ENCODE measurements at places on chromosomes 12 and 14. TPM values are rescaled to one million over a fixed set of nuclear protein-coding genes. Genes with fewer than 3 reads are reported as not detected.

- DNase-seq: no peak
Observed at GRCh38 chr14:24307575-24308341, at the start of gene CIDEB. TSS of gene CIDEB (minus strand) at chr14:24307977. CDS start at chr14:24307858, 119 bp downstream.

- DNase-seq: no peak
Observed at GRCh38 chr12:69321351-69321750, 26.8 kb upstream of the LYZ start.

DNA sequence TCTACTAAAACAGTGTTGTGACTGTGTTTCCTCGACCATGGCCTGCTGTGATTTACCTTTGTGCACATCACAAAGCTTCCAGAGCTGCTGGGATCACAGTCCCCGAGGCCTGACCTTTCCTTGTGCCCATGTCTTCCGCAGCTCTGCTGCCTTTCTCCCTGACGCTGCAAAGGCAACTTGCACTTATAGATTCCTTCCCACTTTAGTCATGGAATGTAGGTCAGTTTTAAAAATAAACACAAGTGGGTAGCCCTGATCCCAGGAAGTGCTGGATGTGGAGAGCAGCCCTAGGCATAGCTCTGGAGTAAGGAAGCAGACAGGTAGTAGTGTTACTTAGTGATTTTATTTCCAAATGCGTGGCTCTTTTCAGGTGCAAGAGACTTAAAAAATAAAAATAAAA, 825.7 kb downstream of the AACS start:
- no peak for DNase-seq

DNA sequence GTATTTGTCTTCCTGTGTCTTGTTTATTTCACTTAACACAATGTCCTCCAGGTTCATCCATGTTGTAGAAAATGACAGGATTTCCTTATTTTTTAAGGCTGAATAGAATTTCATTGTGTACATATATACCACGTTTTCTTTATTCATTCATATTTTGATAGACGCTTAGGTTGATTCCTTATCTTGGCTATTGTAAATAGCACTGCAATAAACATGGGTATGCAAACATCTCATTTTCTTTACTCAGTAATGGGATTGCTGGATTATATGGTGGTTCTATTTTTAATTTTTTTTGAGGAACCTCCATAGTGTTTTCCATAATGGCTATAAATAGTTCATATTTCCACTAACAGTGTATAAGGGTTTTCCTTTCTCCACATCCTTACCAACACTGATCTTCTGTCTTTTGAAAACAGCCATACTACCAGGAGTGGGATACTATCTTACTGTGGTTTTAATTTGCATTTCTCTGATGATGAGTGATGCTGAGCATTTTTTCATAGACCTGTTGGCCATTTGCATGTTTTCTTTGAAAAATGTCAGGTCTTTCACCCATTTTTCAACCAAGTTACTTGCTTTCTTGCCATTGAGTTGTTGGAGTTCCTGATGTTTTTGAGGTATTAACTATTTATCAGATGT, 32.8 kb downstream of the DUSP16 start:
- no peak for DNase-seq

DNA sequence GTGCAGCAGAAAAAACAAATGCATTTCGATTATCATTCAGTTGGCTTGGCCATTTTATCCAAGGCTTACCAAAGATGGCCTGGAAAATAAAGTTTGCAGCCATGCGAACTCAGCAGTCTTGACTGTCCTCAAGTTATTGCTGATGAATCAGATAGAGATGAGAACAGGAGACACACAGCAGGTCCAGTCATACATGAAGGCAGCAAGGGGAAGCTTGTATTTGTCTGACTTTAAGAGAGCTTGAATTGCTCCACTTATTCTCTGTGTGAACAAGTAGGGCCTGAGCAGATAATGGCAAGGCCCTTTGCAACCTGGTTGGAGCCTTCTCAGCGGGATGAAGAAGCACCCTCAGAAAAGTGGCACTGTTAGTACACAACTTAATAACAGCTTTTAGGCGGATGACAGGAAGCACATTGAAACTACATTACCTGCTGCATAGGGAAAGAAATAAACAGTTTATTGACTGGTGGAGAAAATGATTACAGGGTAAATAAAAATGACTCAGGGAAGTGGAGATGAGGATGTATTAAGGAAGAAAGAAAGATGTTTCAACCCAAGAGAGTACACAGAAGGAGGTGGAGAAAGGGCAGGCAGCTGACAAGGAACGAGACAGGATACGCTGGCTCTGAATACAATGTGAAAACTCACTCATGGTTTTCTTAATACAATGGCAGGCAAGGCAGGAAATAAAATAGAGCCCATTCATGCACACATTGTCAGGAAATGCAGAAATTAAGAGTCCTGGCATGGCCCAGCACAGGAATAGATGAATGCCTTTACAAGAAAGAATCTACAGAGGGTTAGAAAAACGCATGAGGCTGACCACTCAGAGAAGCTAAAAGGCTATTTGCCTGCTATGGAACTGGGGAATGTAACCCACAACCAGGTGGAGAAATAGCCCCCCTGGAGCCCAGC, 128.4 kb downstream of the GALC start:
- no peak for DNase-seq

DNA sequence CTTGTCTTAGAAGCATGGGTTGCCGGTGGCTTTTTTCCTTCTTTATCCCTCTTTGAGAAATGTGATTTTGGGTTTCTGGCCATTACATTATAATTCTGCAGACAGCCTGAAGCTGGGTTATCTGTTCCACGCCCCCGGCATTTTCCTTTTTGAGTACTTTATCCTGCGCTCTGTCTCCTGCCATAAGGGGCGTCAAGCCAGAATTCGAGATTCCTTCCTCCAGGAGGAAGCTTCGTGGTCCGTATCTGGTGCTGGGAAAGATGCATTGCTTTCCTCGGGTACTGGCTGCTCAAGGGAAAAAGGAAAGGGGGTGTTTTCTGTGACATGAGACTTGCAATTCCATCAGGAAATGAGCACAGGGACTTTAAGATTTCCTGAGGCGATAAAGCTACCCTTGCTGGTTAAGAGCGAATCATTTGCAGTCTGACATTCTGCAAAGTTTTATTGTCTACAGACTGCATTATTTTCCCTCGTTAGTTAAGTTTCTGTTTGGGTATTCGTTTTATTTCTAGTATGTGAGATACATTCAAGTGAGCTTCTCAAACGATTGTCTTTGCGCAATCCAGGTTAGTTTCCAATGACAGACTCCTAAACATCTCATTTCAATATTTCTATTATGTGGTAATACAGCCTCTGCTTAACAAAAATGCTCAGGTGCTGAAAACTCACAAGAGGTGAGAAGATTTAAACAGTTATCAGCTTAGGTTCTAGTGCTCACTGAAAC, 694 bp downstream of the AKAP5 start:
- DNase-seq: no peak

DNA sequence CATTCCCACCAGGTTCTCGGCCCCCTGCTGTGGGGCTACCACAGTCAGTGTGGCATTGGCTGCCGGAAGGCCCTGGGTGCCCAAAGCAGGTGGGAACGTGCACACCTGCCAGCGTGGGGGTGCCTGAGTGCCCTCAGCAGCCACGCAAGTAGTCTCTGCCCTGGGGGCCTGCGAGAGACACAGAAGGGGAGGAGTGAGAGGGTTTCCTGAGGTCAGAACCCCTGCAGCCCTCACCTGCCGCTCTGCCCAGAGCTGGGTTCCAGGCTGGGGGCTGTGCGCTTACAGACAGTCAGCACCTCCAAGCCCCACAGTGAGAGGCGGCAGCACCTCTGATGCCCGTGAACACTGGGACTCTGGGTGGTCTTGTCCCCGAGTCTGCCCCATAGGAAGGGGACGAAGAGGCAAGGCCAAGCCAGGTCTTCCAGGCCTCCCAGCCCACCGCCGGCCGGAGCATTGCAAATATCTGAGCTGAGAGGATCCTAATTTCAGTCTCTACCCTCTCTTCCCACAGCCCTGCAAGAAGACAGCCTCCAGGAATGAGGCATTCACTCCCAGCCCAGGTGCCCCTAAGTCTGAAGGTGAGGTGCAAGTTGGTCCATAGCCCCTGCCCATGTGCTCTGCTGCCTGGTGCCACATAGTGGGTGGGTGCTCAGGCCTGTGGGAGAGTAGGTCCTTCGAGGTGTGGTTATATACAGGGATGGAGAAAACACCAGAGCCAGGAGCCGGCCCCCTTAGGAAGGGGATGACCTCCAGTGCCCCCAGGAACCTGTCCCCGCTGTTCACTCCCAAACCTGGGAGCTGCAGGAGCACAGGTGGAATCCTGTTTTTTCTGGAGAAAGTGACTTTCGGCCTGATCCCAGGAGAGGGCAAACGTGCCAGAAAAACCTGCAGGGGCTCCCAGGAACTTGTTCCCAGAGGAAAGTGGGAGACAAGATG, 291.1 kb upstream of the RTL1 start:
- DNase-seq: no peak

GRCh38 chr14:93970585-93970964, 5.8 kb downstream of the ASB2 start:
- no peak for DNase-seq

- DNase-seq: no peak
Observed at GRCh38 chr12:127304751-127305725, 961.9 kb upstream of the TMEM132C start.

DNA sequence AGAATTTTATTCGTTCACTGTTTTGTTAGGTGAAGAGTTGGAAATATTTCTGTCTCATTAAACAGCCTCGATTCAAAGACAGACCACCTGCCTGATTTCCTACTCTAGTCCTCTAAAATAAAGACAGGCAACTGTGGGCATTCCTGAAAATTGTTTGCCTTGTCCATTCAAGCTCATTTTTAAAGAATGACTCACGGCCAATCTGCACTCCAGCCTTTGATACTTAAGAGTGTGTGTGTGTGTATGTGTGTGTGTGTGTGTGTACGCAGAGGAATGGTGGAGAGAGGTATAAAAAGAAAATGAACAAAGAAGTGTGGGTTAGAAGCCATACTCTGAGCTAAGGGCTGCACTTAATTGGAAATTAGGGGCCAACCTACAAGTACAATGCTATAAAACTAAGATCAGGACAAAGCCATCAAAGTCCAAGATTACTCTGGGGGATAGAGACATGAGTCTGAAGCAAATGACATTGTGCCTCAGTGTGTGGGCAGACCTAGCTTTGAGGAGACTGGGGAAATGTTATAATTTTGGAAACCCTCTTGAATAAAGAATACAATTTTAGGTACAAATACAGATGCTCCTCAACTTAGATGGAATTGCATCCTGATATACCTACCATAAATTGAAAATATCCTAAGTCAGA, 45.6 kb upstream of the SOCS2 start:
- no peak for DNase-seq

DNA sequence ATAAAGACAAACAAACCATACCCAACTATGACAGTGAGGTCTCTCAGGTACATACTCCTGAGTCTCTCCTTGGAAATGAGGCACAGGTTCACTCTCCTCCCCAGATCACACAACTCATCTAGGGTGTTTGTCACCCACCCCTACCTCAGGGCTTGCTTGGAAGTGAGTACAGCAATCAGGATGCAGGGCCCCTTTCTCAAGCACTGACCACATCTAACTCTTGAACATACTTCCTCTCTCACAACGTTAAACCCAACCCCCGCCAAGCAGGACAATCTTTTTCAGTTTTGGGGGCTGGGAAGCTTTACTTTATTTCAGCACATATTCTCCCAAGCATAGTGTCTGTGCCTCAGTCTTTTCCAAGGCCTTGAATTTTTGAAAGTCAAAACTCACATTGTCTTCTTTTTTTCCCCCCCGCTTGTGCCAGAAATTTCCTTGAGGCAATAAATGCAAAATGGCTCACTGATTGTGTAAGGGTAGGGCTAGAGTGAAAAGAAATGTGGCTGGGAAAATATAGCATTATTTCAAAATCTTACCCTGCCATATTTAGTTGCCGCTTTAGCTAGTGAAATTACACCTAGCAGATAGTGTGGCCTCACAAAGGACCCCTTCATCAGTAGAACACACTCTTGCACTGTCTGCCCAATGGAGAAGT, 2.4 kb upstream of the GPR65 start:
- DNase-seq: no peak

- no peak for DNase-seq
Observed at GRCh38 chr12:31868965-31869364, 90.2 kb upstream of the RESF1 start.

DNA sequence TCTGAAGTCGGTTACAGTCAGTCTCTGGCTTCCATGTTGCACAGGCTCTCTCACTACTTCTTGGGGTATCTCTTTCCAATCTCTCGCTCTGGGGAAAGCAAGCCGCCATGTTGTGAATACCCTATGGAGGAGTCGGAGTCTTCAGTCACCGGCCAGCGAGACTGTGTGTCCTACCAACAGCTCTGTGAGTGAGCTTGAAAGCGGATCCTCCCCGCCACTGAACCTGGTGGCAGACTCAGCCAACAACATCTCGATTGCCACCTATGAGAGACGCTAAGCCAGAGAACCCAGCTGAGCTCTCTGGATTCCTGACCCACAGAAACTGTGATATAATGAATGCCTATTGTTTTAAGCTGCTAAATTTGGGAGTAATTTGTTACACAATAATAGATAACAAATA, 51.5 kb downstream of the SLC15A4 start:
- DNase-seq: no peak

- no peak for DNase-seq
Observed at GRCh38 chr14:62558451-62558850, 486.8 kb downstream of the KCNH5 start.

GRCh38 chr12:116337312-116337711, 59.8 kb upstream of the MED13L start:
- no peak for DNase-seq

DNA sequence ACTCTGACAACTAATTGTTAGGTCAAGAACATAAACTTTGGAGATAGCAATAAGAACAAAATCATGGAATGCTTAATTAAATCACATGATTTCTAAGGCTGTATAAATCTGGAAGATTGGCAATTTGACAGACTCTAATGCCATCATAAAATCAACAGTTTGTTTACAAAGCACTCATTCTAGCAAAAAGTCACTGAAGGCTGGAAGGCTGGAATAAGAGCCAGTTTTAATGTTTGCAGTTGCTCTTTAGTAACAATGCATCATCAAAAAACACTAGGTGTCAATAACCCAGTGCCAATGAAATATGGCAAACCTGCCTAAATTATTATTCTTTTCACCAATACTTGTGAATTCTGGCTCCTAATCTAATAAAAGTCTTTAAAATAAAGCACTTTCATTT, 65.0 kb downstream of the NUMB start:
- DNase-seq: no peak

The KRT6A gene
- polyA plus RNA-seq: not detected

The FSCB gene
- polyA plus RNA-seq: not detected

The SLC6A15 gene
- polyA plus RNA-seq: 0.38 TPM

The TAS2R20 gene
- polyA plus RNA-seq: 1.1 TPM

The SMOC1 gene
- polyA plus RNA-seq: 2.7 TPM

The KRT6C gene
- not detected for polyA plus RNA-seq

The PLEKHG7 gene
- 0.47 TPM for polyA plus RNA-seq

The KLHDC1 gene
- polyA plus RNA-seq: 4.2 TPM

The ATF7IP gene
- polyA plus RNA-seq: 47.8 TPM

The CFAP251 gene
- polyA plus RNA-seq: 10.7 TPM

All from right renal pelvis (tissue), 4 donors.